Psoas muscle (tissue), 8 donors: ENCODE measurements at places on chromosomes 16 and 17. TPM values are rescaled to one million over a fixed set of nuclear protein-coding genes. Genes with fewer than 3 reads are reported as not detected.

GRCh38 chr16:5447734-5448133 is 350.1 kb upstream of the EEF2KMT start:
- H3K4me3 ChIP-seq, result no peak overlapping the region
- DNase-seq, result no peak
- no peaks in the 10 kb centered on the region for H3K4me1 ChIP-seq
- H3K27me3 ChIP-seq, result no peaks in the 10 kb centered on the region
- no peaks in the 10 kb centered on the region for H3K36me3 ChIP-seq

DNA sequence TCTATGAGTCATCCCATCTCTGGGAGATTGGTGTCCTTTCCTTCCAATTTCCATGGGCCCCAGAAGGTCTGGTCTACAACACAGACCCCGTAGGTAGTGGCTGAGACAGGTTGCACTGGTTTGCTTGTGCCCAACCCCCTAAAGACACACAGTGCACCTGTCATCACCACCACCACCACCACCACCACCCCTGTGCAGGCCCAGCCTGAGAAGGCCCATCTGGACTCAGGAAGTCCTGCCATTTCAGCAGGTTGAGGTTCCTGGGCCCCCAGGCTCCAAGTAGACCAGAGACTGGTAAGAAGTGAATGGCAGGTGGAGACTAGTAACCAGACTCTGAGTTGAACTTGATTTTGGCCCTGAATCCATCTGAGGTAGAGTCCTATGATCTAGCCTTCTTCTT is 25.9 kb upstream of the PHB1 start:
- no peaks in the 10 kb centered on the region for H3K36me3 ChIP-seq
- no peak overlapping the region for H3K27ac ChIP-seq
- H3K4me1 ChIP-seq, result no peaks in the 10 kb centered on the region
- no peaks in the 10 kb centered on the region for H3K27me3 ChIP-seq

- H3K36me3 ChIP-seq, result no peaks in the 10 kb centered on the region
- no peak overlapping the region for H3K4me3 ChIP-seq
- H3K4me1 ChIP-seq, result no peaks in the 10 kb centered on the region
- peak overlapping the region; percentile 46 for H3K27ac ChIP-seq
- no peak for DNase-seq
- H3K27me3 ChIP-seq, result no peaks in the 10 kb centered on the region
Observed at GRCh38 chr17:43578699-43579565, 32.8 kb upstream of the ETV4 start.

GRCh38 chr17:61047515-61047914 is 352.1 kb upstream of the TBX2 start:
- H3K27me3 ChIP-seq, result no peaks in the 10 kb centered on the region
- H3K36me3 ChIP-seq, result no peaks in the 10 kb centered on the region
- no peak overlapping the region for H3K27ac ChIP-seq
- H3K4me1 ChIP-seq, result peaks cover 6% of the 10 kb centered on the region
- DNase-seq, result no peak
- no peak overlapping the region for H3K4me3 ChIP-seq

- no peaks in the 10 kb centered on the region for H3K36me3 ChIP-seq
- peak overlapping the region; percentile 11 for H3K4me3 ChIP-seq
- no peak overlapping the region for H3K27ac ChIP-seq
- no peaks in the 10 kb centered on the region for H3K27me3 ChIP-seq
- H3K4me1 ChIP-seq, result peaks cover 4% of the 10 kb centered on the region
Observed at GRCh38 chr16:30186782-30187555, 3.6 kb downstream of the CORO1A start.

GRCh38 chr17:81365601-81366585 is 29.4 kb upstream of the BAHCC1 start:
- no peaks in the 10 kb centered on the region for H3K27me3 ChIP-seq
- no peak for DNase-seq
- peak overlapping the region; percentile 52 for H3K4me3 ChIP-seq

DNA sequence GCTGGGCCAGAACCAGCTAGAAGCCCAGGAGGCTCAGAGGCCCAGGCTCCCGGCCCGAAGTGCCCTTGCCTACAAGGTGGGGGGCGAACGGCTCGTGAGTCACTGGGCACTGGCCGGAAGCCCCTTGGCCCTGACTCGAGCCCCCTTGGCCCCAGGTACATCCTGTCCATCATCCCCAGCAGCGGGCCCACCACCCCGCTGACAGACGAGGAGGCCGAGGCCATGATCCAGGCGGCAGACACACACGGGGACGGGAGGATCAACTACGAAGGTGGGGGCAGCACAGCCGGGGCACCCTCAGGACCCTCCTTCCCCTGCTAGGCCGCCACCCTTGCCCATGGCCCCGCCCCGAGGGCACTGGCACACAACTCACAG is 15.8 kb upstream of the AATK start:
- H3K27me3 ChIP-seq, result peaks cover 16% of the 10 kb centered on the region
- H3K36me3 ChIP-seq, result no peaks in the 10 kb centered on the region
- no peak overlapping the region for H3K4me3 ChIP-seq
- no peak for DNase-seq
- H3K4me1 ChIP-seq, result no peaks in the 10 kb centered on the region

GRCh38 chr17:79685121-79685520 is 45.6 kb upstream of the ENPP7 start:
- no peaks in the 10 kb centered on the region for H3K27me3 ChIP-seq
- H3K4me1 ChIP-seq, result no peaks in the 10 kb centered on the region

DNA sequence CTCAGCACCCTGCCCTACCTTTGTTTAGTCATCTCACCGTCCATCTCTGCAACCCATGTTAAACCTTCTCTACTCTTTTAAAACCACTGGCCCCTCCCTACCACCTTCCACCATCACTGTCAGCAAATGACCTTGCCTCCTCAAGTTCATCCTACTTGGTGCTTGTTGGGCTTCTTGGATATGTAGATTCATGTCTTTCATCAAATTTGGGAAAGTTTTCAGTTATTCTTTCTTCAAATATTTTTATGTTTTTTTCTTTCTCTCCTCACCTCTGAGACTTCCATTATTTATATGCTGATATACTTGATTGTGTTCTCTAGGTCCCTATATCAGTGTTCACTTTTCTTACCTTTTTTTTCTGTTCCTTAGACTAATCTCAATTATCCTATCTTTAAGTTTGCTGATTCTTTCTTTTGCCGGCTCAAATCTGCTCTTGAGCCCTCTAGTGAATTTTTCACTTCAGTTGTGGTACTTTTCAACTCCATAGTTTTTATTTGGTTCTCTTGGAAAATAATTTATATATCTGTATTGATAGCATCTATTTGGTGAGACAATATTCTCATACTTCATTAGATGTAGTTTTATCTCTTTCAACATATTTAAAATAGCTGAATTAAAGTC is 28.7 kb upstream of the ALDH3A2 start:
- no peaks in the 10 kb centered on the region for H3K27me3 ChIP-seq
- no peaks in the 10 kb centered on the region for H3K4me1 ChIP-seq
- H3K36me3 ChIP-seq, result no peaks in the 10 kb centered on the region
- DNase-seq, result no peak
- no peak overlapping the region for H3K4me3 ChIP-seq

- H3K36me3 ChIP-seq, result no peaks in the 10 kb centered on the region
- DNase-seq, result no peak
- H3K4me1 ChIP-seq, result no peaks in the 10 kb centered on the region
- no peaks in the 10 kb centered on the region for H3K27me3 ChIP-seq
Observed at GRCh38 chr17:60790205-60790604, 112.6 kb downstream of the BCAS3 start.

C1QTNF8 gene
- not detected for total RNA-seq

PERCC1 gene
- total RNA-seq, result not detected

MMP15 gene
- 2.5 TPM for total RNA-seq
